Fibroblast of gingiva (primary cell): ENCODE measurements at places on chromosomes 13 and 19.
A peak's percentile ranks its signal among the peaks of the same experiment; 100 is the strongest.

DNA sequence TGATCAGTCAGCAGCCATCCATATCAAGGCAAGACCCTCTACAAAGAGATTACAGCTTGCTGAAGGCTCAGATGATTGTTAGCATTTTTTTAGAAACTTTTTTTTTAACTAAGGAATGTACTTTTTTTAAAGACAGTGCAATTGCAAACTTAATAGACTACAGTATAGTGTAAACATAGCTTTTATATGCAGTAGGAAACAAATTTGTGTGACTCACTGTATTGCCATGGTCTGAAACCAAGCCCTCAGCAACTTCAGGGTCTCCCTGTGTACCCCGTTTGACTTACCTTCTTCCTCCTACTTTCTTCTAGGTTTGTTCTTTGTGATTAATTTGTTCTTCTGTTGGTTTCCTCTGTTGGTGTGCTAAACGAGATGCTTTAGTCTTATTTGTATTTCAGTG is 93.0 kb upstream of the TEX29 start:
- DNase-seq: no peak

DNA sequence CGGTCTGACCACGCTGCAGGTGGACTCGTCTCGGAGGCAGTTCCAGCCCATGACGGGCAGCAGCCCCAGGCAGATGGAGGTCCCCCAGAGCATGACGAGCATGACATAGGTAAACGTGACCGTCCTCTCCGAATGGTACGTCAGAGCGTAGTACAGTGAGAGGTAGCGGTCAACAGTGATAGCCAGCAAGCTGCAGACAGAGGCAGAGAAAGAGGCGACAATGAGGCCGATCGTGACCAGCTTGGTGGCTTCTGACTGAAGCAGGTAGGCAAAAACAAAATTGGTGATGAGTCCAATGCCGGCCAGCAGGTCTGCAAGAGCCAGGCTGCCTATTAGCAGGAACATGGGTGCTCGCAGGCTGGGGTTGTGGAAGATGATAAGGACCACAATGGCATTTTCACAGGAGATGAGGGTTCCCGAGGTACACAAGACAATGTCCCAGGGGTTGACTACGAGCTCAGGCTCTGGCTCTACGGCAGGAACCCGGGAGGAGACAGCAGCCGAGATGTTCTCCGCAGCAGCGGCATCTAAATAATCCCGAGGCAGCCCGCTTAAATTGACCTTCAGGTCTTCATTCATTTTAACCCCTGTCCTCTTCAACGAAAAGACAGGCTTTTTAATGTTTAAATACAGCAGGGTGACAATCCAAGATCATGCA is 1.2 kb downstream of the GPR12 start:
- no peak for DNase-seq

GRCh38 chr13:31949486-31949885 is 82.1 kb upstream of the FRY start:
- no peak for DNase-seq

DNA sequence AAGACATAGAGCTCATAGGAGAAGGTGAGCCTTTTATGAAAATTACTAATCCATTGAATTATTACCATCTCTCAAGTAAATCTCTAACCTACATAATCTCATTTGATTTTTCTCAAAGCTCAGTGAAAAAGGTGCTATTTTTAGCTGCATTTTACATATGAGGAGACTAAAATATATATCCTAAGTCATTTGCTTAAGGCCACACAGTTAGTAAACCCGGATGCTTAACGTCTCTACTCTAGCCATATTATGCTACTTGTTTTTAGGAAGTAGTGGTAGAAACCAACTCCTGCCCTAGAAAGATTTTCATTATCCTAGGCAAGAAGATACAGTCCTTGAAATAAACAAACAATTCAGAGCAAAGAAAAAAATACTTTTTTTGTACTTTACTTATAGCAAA is 108.9 kb downstream of the RBM26 start:
- no peak for DNase-seq

- peak; percentile 8 for DNase-seq
Measured at GRCh38 chr13:75299913-75300862, 181.8 kb downstream of the TBC1D4 start.
